ENCODE measurements at places on chromosomes 13 and 19.

DNA sequence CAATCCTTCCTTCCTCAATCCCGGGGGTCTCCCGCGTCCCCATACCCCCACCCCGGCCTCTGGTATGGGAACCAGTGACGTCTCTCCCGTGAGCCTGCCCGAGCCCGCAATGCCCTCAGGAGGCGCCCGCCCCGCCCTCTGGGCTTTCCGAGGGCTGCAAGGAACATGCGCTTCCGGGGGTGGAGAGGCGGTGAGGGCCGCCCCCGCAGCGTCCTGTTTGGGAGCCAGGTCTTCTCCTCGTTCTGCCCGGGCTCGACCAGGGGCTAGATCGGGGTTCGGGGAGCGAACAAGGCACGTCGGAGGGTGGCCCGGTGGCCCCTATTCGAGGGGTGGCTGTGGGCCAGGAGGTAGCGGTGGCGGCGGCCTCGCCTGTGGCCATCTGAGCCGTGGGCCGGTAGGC is 6.6 kb upstream of the TEX101 start:
- no peak for DNase-seq

DNA sequence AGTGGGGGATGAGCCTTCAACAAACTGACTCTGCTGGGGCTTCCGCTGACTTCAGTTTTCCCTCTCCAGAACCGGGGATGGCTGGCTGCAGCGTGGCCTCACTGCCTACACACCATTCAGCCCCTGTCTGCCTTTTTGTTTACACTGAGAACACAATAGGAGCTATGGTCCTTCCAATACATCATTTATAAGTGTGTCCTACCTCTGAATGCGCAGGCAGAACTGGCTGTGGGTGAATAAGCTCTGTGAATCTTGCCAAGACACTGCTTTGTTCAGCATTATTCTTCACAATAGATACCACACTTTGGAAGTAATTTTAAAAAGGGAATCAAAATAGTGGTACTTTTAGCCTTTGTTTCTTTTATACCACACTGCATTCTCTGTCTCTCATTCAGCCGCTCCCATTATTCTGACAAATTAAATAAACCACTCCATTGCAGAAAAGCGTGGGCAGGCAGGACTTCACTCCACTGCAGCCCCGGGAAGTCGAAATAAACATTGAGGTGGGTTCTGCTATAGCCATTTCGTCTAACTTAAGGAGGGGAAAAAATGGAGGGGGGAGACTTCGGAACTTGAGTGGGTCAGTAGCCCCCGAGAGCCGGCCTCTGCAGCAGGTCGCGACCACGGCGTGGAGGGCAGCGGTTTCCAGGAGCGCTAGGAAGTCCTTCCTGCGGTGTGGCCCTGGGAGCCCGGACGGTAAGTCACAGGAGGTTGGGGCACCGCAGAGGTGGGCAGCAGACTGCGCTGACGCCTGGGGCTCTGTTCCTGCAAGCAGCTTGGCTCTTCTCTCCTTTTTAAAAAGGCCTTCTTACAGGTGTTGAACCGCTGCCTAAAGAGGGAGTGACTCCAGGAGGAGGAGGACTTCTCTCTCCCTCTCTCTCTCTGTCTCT is 94.8 kb upstream of the SOX1 start:
- DNase-seq, result no peak

GRCh38 chr13:57675526-57675925 is 44.0 kb downstream of the PCDH17 start:
- DNase-seq, result no peak

- DNase-seq, result no peak
These were observed 267.1 kb downstream of the KLF5 start for GRCh38 chr13:73325723-73326558.

- DNase-seq, result no peak
These were observed 62.4 kb upstream of the GJB6 start for GRCh38 chr13:20294497-20294896.

Measured in stimulated activated CD4-positive, alpha-beta T cell treated with anti-CD3 and anti-CD28 coated beads, Interleukin-12 subunit alpha, Interleukin-12 subunit beta, amount 100 ng/mL, for 4 hours (primary cell).